ENCODE measurements at places on chromosomes 5 and 9. TPM values are rescaled to one million over a fixed set of nuclear protein-coding genes. Genes with fewer than 3 reads are reported as not detected.

GRCh38 chr9:112892981-112893380 lies 2.3 kb upstream of the SLC46A2 start:
- no peak overlapping the region for H3K27ac ChIP-seq
- no peak for DNase-seq
- no peaks in the 10 kb centered on the region for H3K36me3 ChIP-seq
- no peak overlapping the region for H3K4me3 ChIP-seq
- peaks cover 10% of the 10 kb centered on the region for H3K4me1 ChIP-seq

Gene PCDHAC2
- not detected for total RNA-seq

GRCh38 chr9:135561391-135562234 lies at the start of gene PAEP:
PAEP (plus strand) TSS chr9:135561756.
- H3K27ac ChIP-seq: no peak within 1 kb of the TSS
- H3K4me3 ChIP-seq: no peak within 1 kb of the TSS
- H3K27me3 ChIP-seq: no peaks in the 10 kb centered on the region
- no peaks in the 10 kb centered on the region for H3K36me3 ChIP-seq

DNA sequence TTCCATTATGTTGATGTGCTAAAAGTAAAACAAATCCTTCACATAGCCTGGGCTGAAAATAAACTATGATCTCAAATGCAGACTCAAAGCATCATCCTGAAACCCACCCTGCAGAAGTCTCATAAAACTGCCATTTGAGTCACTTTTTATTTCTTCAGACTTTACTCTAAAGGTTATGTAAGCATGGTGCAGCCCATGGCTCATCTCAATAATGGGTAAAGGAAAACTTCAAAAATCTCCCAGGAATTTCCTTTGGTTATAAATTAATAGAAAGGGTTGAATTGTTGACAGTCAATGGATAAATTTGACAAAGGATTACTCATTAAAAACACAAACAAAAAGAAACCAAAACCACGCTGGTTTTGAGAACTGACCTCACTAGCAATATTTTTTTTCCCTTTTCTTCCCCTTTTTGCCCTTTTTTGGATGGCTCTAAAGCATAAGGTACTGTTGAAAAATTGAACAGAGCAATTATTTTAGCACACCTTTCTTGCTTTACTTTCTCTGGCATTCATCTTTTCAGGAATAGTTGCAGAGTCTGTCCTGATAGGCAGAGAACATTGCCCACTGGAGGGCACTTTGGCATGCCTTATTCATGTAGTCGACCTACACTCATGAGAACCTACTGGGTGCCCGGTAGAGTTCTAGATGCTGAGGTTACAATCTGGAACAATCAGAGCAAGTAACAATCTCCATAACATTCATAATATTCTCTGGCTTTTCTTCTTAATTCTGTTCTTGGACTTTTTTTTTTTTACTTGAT lies 191.4 kb downstream of the TMEM167A start:
- H3K4me1 ChIP-seq: no peaks in the 10 kb centered on the region
- H3K27me3 ChIP-seq: no peaks in the 10 kb centered on the region
- no peaks in the 10 kb centered on the region for H3K36me3 ChIP-seq
- H3K4me3 ChIP-seq: no peak overlapping the region

DNA sequence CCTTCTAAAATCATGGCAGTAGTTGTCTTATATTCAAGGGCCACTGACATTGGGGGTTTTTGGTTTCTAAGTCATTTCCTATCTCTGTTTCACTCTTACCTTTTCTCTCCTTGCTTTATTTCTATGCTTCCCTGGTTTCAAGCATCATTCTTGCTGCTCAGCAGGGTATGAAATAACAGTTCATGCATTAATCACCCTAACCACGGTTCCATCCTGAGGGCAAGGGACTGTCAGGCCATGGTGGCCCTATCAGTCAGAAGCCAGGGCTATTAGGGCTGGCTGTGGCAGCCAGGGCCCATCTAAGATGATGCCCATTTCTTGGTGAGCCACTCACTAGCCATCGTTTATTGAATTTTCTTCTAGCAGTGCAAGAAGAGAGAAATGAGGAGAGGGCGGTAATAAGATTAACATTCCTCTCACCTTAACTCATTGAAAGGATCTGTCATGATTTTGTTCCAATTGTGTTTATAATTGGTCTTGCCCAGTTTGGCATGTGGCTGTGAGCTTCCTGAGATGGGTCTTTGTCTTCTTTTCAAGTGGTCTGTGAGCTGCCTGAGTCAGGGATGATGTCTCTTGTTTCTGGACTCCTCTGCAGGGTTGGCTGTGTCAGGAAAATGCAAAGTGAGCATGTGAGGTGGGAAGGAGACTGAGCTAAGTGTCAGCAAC lies 45.2 kb downstream of the CYSTM1 start:
- no peaks in the 10 kb centered on the region for H3K4me1 ChIP-seq
- H3K27ac ChIP-seq: no peak overlapping the region
- no peak for DNase-seq
- no peaks in the 10 kb centered on the region for H3K36me3 ChIP-seq
- H3K4me3 ChIP-seq: no peak overlapping the region
- H3K27me3 ChIP-seq: no peaks in the 10 kb centered on the region

GRCh38 chr9:37966412-37967013 lies 62.6 kb upstream of the SLC25A51 start:
- peak; percentile 33 for DNase-seq
- no peaks in the 10 kb centered on the region for H3K36me3 ChIP-seq
- H3K4me3 ChIP-seq: no peak overlapping the region

DNA sequence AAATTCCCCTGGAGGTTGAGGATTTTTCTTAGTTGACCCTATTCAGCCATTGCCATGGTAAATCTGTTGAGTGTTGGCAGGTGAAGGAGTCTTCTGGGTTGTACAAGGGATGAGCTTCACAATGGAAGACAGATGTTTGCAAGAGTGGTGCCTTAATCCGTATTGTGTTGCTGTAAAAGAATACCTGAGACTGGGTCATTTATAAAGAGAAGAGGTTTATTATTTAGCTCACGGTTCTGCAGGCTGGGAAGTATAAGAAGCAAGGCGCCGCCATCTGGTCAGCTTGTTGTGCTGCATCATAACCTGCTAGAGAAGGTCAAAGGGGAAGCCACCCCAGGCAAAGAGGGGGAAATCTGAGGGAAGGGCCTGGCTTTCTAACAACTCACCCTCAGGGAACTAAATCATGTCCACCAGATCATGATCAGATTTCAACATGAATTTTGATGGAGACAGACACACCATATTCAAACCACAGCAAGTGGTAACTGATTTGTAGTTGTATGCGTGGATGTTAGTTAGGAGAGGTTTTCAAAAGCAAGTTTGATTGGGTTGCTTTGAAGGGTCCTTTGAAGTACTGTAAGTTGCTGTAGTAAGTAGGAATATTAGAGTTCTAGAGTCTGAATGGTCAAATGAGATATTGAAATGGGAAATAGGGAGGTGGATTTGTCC lies 2.5 kb downstream of the TNPO1 start:
- peak; percentile 73 for DNase-seq
- H3K27me3 ChIP-seq: peaks cover 2% of the 10 kb centered on the region
- no peak overlapping the region for H3K4me3 ChIP-seq
- H3K36me3 ChIP-seq: no peaks in the 10 kb centered on the region

Gene TOMM5
- total RNA-seq: 29.3 TPM

DNA sequence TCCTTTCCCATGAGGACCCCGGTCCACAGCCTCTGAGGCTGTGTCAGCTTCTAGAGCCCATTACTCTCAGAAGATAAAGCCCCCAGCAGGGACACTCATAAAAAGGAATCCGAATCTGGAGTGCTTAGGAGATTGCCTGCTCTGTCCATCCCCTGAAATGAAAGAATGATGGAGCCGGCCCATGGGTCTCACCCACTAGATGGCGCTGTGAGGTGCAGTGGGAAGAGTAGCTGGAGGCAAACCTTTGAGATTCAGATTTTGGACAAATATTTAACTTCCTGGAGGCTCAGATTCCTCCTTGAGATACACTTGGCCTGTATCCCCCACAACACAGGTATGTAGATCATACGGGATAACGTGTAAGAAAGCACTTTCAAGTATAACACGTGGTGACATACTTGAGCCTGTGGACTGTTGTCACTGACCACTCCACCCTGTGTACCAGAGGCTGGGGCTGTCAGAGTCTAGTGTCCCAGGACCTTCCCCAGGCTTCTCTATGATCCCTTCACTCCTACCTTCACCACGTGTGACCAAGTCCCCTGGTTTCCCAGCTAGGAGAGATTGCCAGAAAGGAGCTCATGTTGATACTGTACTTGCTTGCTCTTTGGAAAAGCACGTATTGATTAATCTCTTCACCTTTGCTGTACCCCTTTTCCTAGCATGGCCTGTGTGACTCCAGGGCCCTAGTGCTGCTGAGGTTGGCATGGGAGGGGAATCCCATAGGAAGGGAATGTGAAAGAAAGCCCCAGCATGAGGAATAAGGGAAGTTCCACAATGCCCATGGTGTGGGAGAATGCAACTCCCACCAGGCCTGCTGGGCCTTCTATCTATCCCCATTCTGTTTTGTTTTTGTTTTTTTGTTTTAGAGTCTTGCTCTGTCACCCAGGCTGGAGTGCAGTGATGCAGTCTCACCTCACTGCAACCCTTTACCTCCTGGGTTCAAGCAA lies 32.1 kb downstream of the TRMO start:
- H3K27me3 ChIP-seq: no peaks in the 10 kb centered on the region
- no peak overlapping the region for H3K27ac ChIP-seq
- no peak overlapping the region for H3K4me3 ChIP-seq

DNA sequence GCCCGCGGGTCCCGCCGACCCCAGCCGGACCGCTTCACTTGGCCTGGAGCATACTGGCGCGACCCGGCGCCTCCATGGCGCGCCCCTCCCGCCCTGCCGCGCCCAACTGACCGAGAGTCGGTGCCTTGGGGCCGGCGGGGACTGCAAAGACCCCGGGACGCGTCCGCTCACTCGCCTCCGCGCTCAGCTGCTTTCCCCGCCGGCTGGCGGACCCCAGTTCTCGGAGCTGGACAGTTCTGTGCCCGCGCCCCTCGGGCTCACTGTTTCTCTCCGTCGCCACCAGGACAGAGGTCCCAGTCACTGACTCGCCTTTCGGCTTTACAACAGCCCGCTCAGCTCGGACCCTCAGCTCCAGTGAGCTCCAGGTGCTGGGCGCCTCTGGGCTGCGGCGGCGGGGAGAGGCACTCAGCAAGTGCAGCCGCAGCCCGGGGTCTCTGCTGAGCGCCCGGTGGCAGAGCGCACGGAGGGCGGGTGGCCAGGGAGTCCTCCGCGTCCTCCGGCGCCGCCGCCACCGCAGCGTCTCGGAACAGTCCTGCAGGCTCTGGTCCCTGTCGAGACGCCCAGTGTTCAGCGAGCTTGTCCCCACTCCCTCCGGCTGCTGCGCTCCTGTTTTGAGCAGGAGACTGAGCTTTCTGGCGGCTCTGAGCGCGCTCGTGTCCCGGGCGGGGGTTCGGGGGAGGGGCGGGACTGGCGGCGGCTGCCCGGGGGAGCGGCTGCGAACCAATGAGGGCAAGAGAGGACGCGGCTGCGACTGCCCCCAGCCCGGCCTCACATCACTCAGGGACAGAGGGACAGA lies at the start of gene SMIM32:
Gene SMIM32 (minus strand): TSS at position 637 of the 796 bp plus-strand sequence. CDS start 638 bp downstream, outside the sequence.
- peaks cover 11% of the 10 kb centered on the region for H3K27me3 ChIP-seq
- no peak within 1 kb of the TSS for H3K4me3 ChIP-seq
- H3K4me1 ChIP-seq: peaks cover 8% of the 10 kb centered on the region
- H3K36me3 ChIP-seq: peaks cover 4% of the 10 kb centered on the region
- no peak for DNase-seq

GRCh38 chr9:129667850-129668249 lies 2.4 kb downstream of the PRRX2 start:
- no peak overlapping the region for H3K27ac ChIP-seq
- H3K36me3 ChIP-seq: no peaks in the 10 kb centered on the region
- no peak overlapping the region for H3K4me3 ChIP-seq
- peaks cover 10% of the 10 kb centered on the region for H3K4me1 ChIP-seq
- H3K27me3 ChIP-seq: peaks cover 6% of the 10 kb centered on the region
- DNase-seq: no peak

Gene TRIM36
- 1.2 TPM for total RNA-seq

Gene LPAR1
- total RNA-seq: not detected

DNA sequence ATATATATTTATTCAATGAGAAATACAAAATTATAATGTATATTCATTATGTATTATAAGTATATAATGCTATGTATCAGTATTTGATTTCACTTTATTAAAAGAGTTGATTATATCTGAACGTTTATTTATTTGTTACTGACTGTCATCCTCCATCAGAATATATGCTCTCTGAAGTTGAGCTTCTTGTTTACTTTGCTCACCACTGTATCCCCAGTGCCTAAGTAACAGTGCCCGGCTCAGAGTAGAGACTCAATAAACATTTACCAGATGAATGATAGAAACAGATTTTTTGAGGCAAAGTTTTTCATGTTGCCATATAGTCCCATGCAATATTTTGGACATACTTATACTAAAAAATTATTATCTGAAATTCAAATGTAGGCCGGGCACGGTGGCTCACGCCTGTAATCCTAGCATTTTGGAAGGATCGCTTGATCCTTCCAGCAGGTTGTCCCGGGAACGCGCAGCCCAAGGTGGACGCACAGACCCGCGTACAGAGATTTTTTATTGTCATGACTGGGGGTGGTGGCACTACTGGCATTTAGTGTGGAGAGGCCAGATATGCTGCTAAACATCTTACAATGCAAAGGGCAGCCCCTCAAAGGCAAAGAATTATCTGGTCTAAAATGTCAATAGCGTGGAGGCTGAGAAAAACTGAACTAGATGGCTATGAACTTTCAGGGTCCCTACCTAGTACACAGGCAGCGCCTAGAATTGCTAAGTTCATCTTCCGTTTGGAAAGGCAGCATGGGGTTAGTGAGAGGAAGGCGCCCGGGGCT lies 761 bp upstream of the DNAJC25 start:
- no peak for DNase-seq
- peak overlapping the region; percentile 56 for H3K4me3 ChIP-seq
- H3K27ac ChIP-seq: peak overlapping the region; percentile 38
- H3K27me3 ChIP-seq: no peaks in the 10 kb centered on the region
- H3K4me1 ChIP-seq: peaks cover 14% of the 10 kb centered on the region

Gene ARHGEF37
- 2.6 TPM for total RNA-seq

Gene NUTM2F
- not detected for total RNA-seq

DNA sequence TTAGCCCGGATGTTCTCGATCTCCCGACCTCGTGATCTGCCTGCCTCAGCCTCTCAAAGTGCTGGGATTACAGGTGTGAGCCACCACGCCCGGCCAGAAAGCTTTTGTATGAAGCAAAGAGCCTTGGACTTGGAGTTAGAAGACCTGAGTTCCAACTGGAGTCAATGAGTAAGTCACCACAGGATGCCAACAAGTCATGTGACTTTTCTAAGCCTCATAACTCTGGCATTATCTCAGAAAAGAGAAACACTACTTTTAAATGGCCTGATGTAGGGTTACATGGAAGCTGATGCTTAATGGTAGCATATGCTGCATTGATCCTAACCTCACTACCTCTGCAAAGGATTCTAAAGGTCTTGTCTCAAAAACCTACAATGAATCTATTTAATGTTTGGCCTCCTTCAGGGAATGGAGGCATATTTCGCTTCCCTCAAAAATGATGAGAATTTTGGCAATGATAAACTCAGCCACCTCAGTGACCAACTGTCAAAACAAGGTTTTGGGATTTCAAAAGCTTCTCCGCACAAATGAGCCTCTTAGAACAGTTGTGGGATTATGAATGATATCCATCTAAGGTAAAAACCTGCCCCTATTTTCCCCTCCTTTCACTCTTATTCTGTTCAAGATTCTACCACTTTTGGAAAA lies 236.8 kb downstream of the ACTL7B start:
- H3K4me3 ChIP-seq: no peak overlapping the region
- no peaks in the 10 kb centered on the region for H3K36me3 ChIP-seq
- no peak for DNase-seq
- H3K27me3 ChIP-seq: no peaks in the 10 kb centered on the region
